ENCODE measurements at places on chromosomes 3 and 15.
A peak's percentile ranks its signal among the peaks of the same experiment; 100 is the strongest.

- H3K27ac ChIP-seq = no peak overlapping the region
- no peak overlapping the region for H3K4me3 ChIP-seq
- H3K27me3 ChIP-seq = no peaks in the 10 kb centered on the region
- DNase-seq = no peak
Measured at GRCh38 chr3:182349951-182350517, 443.3 kb upstream of the ATP11B start.

DNA sequence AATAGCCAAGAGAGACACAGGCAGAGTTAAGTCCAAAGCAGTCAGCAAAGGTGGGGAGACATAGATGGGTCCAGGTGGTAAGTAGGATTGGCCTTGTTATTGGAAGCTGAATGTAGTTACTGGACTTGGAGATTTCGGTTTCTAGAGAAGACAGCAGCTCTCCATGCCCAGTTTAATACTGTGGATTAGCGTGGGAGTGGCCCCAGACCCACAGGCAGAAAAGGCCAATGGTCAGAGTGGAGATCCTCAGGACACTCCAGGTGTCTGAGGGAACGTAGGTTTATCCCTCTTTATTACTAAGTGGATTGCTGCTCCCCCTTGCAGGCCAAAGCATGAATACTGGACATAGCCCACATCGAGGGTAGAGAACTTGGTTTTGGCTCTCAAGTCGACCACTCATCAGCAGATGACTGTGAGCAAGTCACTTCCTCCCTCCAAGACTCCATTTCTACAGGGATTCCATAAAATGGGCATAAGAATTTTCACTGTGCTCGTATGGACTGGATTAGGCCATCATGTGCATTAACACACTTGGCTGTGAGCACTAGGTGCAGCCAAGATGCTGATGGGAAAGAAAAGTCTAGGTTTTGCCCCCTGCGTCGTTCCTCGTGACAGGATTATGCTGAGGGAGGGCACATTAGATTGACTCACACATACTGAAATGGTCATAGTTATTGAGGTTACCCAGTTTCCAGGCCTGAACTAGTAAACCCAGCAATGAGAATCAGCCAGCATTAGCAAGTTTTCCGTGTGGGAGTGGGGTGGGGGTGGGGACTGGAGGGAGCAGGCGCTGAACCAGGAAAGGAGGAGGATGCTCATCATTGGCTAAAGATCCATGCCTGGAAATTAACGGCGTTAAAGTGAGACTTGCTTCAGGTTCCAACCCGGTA lies 225.2 kb upstream of the TPRG1 start:
- no peak overlapping the region for H3K27ac ChIP-seq
- H3K4me3 ChIP-seq = no peak overlapping the region
- peaks cover 14% of the 10 kb centered on the region for H3K27me3 ChIP-seq
- no peak for DNase-seq
- H3K4me1 ChIP-seq = peaks cover 27% of the 10 kb centered on the region
- no peaks in the 10 kb centered on the region for H3K36me3 ChIP-seq

DNA sequence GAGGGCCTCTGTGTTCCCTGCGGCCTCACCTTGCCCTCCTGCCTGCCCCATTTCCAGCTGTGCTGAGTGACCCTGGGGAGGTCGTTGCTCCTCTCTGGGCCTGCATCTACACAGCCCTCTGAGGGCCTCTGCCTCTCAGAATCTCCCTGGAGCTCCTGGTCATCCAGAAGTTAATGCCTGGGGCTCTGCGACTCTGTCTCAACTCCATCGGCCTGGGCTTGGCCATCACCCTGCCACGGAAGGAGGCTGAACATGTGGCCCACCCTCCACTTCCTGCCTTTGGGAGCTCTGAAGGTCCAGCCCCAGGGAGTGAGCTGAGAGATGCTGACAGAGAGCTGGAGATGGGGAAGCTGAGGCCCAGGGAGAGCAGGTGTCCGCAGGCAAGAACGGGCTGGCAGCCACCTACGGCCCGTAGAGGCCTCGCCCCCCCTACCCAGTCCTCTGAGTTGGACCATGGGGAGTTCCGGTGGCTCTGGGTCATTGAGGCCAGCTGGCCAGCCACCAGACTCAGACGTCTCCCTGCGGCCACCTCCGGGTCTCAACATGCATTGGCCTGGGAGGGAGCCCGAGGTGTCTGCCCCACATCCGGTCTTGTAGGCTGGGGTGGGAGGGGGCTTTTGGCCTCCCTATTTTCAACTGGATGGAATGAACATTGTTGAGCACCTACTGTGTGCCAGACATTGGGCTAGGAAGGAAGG lies 34.2 kb downstream of the GRIP2 start:
- H3K27ac ChIP-seq = no peak overlapping the region
- peaks cover 5% of the 10 kb centered on the region for H3K4me1 ChIP-seq
- peak; percentile 3 for DNase-seq

GRCh38 chr15:84654689-84655453 lies 788 bp upstream of the WDR73 start:
- peak overlapping the region; percentile 69 for H3K27ac ChIP-seq
- peak overlapping the region; percentile 97 for H3K4me3 ChIP-seq
- DNase-seq = peak; percentile 89
- no peaks in the 10 kb centered on the region for H3K27me3 ChIP-seq
- peaks cover 47% of the 10 kb centered on the region for H3K4me1 ChIP-seq

- no peak for DNase-seq
- H3K27ac ChIP-seq = no peak overlapping the region
- peaks cover 41% of the 10 kb centered on the region for H3K4me1 ChIP-seq
- H3K27me3 ChIP-seq = no peaks in the 10 kb centered on the region
- no peak overlapping the region for H3K4me3 ChIP-seq
- no peaks in the 10 kb centered on the region for H3K36me3 ChIP-seq
Measured at GRCh38 chr3:112803467-112803866, 43.2 kb downstream of the CD200R1L start.
